Smooth muscle cell of bladder (primary cell): ENCODE measurements at places on chromosomes 5 and 9. TPM values are rescaled to one million over a fixed set of nuclear protein-coding genes. Genes with fewer than 3 reads are reported as not detected.

Gene SLC35A4
- total RNA-seq: 10.1 and 14.9 TPM in 2 replicates

Gene ADRB2
- under 0.01 and 0.09 TPM in 2 replicates for total RNA-seq

Gene ADAMTSL2
- total RNA-seq: 2.3 TPM in 2 replicates

Gene INSL4
- not detected in 2 replicates for total RNA-seq

Gene OTP
- not detected in 2 replicates for total RNA-seq

Gene GDA
- total RNA-seq: not detected in 2 replicates

Gene NFIB
- total RNA-seq: 9.7 and 13.6 TPM in 2 replicates

Gene ZNF608
- 4.2 and 7.1 TPM in 2 replicates for total RNA-seq

Gene ZBTB6
- 12.9 and 13.6 TPM in 2 replicates for total RNA-seq

Gene TSLP
- 3.4 and 3.8 TPM in 2 replicates for total RNA-seq

Gene TRIM14
- 1.8 and 2.6 TPM in 2 replicates for total RNA-seq

Gene ACTL7B
- 0.09 TPM in 1 of 2 replicates, not detected in the other for total RNA-seq

Gene PCDHGA6
- total RNA-seq: 3.0 and 3.2 TPM in 2 replicates
